Activated T-cell treated with anti-CD3 and anti-CD28 coated beads for 4 hours (primary cell): ENCODE measurements at places on chromosomes 7 and 10.
A peak's percentile ranks its signal among the peaks of the same experiment; 100 is the strongest.

DNA sequence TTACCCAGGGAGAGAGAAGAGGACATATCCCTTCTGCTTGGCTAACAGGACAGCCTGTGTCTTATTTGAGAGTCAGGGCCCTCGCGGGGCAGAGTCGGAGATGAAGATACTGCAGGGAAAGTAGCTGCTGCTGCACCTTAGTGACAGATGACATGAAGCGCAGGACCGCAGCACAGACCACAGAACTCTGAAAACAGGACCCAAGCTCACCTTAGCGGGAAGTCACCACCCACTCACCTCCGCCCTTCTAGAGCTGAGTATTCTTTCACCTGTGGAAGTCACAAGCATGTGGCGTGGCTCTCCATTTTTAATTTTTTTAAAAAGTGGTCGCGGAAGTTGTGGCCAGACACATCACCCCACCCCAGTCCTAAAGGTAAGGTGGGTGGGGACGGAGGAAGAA lies 191.4 kb downstream of the FAM107B start:
- DNase-seq = peak; percentile 72

GRCh38 chr7:75727881-75728593 lies 10.7 kb downstream of the HIP1 start:
- no peak for DNase-seq

- DNase-seq = no peak
Observed at GRCh38 chr10:75865413-75866299, 434.2 kb downstream of the LRMDA start.

DNA sequence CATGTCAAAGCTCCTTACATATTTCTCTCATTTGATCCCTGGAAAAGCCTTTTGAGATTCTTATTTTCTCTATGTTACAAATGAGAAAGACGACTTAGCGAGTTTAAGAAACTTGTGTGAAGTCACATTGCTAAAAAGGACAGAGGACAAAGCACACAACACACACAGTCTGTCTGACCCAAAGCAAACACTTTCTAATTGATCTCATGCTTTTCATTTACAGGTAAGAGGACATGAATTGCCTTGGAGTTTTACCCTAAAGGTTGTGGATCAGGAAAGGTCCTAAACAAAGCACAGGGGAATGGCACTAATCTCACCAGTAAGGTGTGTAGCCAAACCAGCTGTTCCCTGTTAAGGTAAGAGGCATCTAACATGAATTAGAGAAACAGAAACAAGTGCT lies 18.7 kb downstream of the SLC35G1 start:
- no peak for DNase-seq

- DNase-seq = no peak
Observed at GRCh38 chr10:69411476-69411875, 5.2 kb downstream of the TACR2 start.

DNA sequence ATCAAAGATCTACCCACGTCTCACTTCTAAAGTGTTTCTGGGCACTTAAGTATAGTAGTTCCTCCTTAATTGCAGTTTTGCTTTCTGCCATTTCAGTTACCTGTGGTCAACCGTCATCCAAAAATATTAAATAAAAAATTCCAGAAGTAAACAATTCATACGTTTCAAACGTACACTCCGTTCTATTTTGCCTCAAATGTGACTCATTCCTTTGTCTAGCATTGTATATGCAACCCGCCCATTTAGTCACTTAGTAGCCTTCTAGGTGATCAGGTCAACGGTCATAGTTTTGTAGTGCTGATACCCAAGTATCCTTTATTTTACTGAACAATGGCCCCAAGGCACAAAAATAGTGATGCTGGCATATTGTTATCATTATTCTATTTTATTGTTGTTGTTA lies 33.8 kb downstream of the HGF start:
- no peak for DNase-seq
